KG1 (cell line): ENCODE measurements at places on chromosomes 12 and 14.

DNA sequence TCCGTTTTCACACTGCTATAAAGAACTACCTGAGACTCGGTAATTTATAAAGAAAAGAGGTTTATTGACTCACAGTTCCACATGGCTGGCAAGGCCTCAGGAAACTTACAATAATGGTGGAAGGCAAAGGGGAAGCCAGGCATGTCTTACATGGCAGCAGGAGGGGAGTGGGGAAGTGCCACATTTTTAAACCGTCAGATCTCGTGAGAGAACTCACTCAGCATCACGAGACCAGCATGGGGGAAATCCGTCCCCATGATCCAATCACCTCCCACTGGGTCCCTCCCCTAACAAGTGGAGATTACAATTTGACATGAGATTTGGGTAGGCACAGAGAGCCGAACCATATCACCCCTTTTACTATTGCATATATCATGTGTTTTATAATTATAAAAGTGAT, 2.0 kb upstream of the PIGH start:
- DNase-seq, result no peak

DNA sequence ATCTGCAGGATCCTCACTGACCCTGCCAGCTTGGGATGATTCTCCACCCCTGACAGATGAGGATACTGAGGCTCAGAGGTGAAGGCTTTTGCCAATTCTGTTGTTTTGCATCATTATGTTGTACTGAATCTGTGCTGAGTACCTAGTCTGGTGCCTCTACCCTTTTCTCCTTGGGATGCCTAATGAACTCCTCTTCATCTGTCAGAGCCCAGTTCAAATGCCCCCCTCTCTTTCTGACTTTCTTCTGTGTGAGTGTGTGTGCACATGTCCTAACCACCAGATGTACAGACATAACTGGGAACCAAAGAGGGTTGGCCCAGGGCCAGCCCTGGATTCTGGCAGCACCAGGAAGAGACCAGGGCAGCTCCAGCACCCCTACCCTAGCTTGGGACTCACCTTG, 22.8 kb downstream of the FOXN4 start:
- no peak for DNase-seq

- DNase-seq, result no peak
Measured at GRCh38 chr12:124586756-124587155, 19.3 kb upstream of the NCOR2 start.

DNA sequence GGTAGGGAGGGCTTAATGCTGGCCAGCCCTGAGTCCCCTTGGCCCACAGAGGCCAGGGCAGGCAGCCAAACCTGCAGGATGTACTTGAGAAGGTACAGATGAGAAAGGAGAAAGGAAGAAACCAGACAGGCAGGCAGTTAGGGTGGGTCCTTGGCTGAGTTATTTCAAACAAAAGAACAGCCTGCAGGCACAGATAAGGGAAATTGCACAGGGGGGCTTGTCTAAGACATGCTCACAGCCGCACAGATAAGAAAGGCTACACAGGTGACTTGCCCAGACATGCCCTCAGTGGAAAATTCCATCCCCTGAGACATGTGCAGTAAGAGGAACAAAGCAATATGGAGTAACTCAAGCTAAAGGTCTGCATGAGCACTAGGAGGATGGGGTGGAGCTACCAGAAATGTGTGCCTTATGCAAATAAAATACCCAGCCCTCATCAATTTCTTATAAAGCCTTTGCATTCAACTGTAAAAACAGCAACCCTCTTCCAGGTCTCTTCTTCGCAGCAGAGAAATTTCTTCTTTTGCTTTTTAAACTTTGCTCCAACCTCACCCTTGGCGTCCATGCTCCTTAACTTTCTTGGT, 158.2 kb upstream of the RGS6 start:
- no peak for DNase-seq

- no peak for DNase-seq
Measured at GRCh38 chr12:40752011-40752410, 59.8 kb downstream of the CNTN1 start.

DNA sequence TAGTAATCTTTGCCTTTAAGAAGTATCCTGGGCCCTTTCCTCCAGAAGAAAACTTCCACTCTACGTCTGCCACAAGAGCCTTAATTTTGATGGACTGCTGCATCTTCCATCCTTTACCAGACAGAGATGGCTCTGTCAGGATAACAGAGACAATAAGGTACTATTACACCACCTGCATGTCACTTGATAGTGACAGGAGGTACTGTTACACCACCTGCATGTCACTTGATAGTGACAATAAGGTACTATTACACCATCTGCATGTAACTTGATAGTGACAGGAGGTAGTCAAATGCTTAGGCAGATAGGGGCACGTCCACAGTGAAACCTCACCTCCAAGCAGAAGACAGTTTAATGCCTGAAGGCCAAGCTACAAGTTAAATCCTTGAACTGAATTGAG, 13.9 kb downstream of the OR6C74 start:
- DNase-seq, result no peak

GRCh38 chr14:91752961-91753360, 21.1 kb upstream of the CATSPERB start:
- no peak for DNase-seq

DNA sequence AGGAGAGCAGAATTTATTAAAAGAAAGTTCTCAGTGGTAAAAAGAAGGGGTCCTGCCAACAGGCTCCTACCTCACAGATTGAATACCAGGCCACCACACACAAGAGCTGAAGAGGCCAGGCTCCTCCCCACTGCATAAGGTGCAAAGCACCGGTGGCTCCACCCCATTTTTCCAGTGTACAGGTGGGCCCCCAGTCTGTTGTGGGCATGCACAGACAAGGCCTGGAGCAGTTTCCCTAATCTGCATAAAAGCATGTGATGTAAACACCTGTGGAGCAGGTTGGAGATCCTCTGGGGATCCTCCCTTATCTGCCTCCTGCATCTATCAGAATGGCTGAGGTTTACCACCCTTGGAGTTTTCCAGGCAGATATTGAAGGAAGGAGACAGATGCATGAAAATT, 45.7 kb upstream of the PDZRN4 start:
- no peak for DNase-seq

DNA sequence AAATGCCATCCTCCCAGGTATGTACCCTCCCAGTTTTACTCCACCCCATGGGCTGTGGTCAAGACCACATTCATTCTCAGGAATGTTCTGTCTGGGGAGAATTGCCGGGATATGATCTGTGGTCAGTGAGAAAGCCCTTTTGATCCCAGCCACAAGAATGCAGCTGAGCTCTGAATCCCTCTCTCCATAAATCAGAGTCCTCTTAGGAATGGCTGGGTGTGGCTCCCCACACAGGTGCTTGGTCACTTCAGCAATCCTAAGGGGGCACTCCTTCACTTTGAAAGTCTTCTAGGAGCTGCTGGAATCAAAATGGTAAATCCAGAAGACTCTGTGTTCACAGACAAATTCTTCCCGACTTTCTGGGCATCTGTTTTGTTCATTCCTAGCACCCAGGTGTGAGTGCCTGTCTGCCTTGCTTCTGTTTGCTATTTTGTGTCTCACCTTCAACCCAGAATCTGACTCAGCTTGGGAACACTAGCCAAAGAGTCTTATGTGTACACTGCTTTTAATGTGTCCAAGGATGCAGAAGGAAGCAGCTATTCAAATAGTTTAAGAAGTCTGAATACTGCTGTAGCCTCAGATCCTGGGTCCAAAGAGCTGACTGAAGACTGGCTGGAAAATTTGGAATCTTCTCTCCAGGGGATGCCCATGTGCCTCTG, 144.6 kb upstream of the CDKN3 start:
- DNase-seq, result no peak

GRCh38 chr14:69244946-69245345, 15.0 kb upstream of the GALNT16 start:
- DNase-seq, result no peak

- DNase-seq, result no peak
Measured at GRCh38 chr12:98955284-98955683, 310.2 kb downstream of the APAF1 start.

- DNase-seq, result no peak
Measured at GRCh38 chr12:131797588-131797934, 30.6 kb upstream of the MMP17 start.

DNA sequence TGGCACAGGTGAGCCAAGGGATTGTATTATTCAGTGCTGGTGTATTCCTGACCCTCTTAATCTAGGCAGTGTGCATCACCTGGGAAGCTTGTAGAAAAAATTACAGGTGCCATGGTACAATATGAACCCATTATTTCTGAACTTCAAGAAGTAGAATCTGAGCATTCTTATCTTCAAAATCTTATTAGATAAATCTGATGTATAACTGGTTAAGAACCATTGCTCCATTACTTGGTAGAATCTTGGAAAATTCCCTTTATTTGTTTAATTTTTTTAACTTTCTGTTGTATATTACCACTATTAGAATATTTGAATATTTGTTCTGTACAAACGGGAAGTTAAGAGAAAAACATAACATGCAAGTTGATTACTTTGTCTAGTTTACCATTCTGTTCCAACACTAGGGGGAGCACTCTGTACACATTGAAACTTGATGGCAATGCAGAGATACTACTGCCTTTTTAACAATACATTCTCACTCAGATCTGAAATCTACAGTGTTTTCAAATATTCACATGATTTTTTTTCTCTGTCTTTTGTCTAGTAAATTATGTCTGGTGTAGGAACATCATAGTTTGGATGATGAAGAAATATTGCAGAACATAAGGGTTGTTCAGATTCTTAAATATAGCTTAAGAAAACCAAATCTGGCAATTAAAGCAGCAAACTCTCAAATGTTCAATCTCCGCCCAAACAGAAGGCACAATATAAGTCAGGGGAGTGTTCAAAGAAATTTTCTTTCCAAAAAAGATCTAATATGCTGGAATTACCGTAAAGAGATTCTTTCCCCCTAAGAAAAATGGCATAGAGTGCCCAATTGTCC, 196.6 kb downstream of the PCNX1 start:
- DNase-seq, result peak; percentile 44

GRCh38 chr12:1220127-1221092, 229.4 kb downstream of the ERC1 start:
- DNase-seq, result no peak

DNA sequence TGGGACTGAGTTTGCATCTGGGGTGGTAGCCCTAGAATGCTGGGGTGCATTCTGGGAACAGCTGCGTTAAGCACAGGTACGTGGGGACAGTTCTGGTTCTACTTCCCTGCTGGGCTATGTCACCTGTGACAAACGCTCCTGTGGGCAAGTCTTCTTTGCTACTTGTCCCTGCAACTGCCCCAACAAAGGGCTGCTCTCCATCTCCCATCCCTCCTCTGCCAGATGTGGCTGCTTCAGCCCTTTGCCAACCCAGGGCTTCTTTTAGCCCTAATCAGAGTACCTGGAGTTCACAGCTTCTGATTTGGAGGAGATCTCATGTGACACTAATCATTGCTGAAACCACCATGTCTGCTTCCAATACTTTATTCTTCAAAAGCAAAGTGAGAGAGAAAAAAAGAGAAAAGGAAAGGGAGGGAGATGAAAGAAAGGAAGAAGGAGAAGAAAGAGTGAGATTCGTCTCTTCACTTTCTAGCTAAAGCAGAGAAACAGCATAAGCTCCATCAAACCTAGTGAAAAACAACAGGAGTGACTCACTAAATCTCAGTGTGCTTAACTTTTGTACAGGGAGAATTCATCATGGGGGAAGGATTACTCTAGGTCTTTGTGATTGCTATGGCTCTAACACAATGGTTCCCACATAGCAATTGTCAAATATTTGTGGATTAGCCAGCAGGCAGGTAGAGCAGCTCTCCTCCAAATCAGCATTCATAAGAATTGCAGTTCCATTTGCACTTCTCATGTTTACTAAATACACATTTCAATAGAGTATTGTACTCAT, 174.8 kb downstream of the LRIG3 start:
- no peak for DNase-seq

- peak; percentile 51 for DNase-seq
Measured at GRCh38 chr12:67698672-67699581, 50.4 kb downstream of the DYRK2 start.

DNA sequence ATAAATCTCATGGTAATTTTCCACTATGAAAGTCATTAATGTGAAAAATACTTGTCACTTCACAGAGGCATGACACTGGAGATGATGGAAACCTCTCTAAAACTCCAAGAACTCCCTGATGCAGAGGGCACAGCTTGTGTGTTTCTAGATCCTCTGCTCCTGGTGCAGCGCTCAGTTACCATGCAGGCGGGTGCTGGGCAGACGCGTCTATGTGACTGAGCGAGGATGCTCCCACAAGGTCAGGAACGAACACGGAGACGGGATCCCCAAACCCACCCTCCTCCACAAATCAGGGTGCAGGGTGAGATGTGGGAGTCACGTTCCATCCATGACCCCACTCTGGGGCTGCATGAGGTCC, 81.5 kb downstream of the CCDC88C start:
- no peak for DNase-seq

- no peak for DNase-seq
Measured at GRCh38 chr14:102683399-102684297, 91.2 kb downstream of the RCOR1 start.

- DNase-seq, result no peak
Measured at GRCh38 chr12:96720363-96720705, 186.7 kb upstream of the NEDD1 start.

DNA sequence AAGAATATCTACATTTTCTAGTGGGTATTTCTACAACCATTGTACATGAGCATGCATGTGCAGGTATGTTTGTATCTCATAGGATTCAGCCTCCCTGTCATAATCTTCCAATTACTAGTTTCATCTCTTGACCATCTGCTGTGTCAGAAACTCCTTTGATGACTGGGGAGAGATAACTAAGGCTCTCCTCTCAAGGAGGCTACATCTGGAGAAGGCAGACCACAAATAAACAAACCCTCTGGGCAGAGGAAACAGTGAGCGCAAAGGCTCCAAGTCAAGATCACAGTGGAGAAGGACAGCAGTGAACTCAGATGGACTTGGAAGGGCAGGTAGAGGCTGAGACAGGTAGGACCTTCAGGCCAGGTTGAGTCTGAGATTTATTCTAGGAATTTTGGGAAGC, 166.4 kb downstream of the PELI2 start:
- no peak for DNase-seq

- DNase-seq, result no peak
Measured at GRCh38 chr12:46450279-46450748, 77.7 kb upstream of the SLC38A2 start.

GRCh38 chr14:54221432-54221803, 175.4 kb upstream of the CDKN3 start:
- DNase-seq, result no peak

DNA sequence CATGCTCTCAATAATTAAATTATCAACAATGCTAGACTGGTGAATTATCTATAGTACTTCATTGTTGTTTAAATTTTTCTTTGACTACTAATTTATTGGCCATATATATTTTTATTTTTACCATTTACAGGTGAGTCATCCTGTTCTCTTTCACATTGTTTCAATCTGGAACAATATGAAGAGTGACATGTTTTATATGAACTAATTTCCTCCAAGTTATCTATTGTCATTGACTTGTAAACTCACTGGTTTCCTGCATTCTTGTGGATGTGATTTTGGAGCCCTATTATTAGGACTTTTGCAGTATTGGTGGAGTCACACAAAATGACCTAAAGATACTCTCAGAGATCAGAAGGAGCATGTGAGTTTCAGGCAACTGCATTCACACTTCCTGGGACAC, 297.7 kb downstream of the AEBP2 start:
- no peak for DNase-seq

- no peak for DNase-seq
Measured at GRCh38 chr12:64820593-64820992, 3.9 kb upstream of the TBC1D30 start.

- no peak for DNase-seq
Measured at GRCh38 chr12:20696181-20696905, 1.2 kb downstream of the SLCO1C1 start.
